ENCODE measurements at places on chromosomes 2 and 18.

DNA sequence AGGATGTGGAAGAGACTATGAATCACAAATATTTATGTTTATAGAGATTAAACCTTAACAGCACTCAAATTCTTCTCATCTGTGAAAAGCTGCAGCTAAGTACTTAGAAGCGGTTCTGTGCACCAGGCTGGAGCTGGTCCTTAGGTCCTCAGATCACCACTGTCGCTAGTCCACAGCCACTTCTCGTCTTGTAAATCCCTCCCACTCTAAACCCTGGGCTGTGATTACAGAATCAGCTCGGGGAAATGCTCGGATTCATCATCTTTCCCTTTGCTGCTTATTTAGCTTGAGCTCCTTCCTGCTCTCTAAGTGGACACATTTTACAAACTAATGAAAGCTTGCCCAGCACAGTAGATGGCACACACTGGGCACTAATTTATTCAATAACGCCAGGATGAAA is 61.7 kb downstream of the RNF152 start:
- DNase-seq, result no peak

GRCh38 chr18:42404151-42404550 is 449.1 kb downstream of the PIK3C3 start:
- no peak for DNase-seq

GRCh38 chr2:65940856-65941255 is 494.1 kb upstream of the MEIS1 start:
- no peak for DNase-seq

DNA sequence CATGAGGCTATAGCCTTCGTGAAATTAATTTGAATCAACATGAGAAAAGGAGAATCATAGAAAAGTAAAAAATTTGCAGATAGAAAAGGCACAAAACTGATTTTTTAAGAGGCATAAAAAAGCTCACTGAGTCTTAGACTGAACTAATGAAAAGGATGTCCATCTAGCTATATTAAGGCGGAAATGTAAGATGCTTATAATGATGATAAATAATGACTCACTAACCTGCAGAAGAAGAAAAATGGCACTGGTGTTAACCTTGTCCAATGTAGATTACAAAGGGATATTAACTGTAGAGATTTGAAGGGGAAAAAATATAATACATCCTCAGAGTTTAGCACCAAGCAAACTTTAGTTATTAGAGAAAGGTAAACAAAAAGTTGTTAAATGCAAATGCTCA is 1098.0 kb upstream of the DDX18 start:
- no peak for DNase-seq

DNA sequence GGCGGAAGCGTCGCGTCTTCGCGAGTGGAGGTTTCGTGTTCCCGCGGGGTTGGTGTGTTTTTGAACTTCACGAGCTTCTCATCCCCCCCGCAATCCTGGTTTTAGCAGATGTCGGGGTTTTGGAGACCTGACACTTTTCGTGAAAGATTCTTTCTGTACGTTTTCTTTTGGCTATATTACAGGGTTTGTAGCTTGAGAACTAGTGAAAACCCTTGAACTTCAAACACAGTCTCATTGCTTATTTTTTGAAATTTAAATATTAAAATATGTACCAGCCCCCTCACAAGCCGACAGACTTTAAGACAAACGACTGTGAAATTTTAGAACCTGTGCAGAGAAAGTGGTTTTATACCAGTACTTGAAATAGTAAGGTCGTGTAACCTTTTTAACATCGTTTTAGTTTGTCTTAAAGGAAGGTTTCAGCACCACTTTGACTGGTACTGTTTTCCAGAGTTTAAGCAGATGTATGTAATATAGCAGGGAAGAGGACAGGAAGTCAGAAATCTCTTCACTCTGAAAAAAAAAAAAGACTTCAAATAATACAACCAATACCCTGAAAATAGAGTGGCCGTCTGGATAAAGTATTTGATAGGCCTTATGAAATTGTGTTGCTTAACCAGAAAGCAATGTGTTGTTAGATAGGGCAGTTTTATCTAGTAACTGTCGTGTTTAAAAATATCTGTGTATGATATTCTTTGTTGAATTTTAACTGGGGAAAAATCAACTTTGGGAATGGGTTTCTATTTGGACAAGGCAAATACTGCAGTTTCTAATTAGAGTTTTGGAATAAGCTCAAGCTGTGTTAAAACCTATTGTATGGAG is 1.4 kb downstream of the SPATS2L start:
- DNase-seq, result no peak

DNA sequence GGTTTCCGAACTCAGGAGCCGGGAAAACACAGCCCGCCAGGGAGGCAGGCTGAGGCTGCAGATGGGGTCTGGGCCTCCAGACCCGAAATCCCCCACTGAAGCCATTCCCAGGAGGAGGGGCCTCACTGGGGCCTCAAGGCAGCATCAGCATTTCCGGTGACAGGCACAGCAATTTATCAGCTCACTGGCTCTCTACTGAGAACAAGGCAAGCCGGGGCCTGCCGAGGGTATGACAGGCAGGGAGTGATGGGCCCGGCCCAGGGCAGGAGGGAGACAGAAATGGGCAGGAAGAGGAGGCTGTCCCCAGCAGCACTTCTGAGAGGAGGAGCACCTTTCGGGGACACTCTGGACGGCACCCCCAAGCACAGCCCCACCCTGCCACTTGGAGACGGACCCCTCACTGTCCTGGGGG is 12.5 kb downstream of the SDC1 start:
- no peak for DNase-seq

DNA sequence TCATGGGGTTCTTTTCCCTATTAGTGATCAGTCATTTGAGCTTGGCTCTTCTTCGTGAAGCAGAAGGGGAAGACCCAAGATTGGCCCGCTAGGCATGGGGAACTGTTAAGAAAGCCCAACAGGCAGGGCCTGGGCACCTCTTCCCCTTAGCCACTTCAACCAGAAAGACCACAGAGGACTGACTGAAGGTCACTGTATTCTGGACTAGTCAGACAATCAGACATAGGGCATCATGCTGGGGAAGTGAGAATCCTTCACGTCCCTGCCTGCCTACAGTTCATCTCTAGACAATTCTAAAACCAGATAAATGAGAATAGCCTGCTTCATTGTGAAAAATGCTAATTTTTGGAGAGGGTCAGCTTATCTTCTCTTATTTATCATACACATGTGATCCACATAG is 28.1 kb downstream of the FAP start:
- no peak for DNase-seq

DNA sequence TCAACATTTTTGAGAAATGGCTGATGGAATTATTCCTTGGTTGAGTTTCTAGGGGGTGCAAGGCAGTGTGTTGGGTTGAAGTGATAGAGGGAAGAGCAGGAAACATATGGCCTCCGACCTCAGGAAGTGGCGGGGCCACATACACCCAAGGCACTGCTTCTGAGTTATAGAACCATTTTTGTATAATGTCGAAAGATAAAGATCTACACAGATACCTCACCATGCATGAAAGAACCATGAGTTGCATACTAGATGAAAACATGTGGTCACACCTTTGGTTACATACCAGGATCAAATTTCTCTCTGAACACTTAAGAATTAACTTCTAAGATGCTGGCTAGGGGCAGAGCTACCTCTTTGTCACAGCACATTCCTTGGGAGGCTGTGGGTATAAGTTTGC is 23.2 kb downstream of the LAMA3 start:
- no peak for DNase-seq

GRCh38 chr18:48238636-48239035 is 170.5 kb downstream of the ZBTB7C start:
- no peak for DNase-seq

DNA sequence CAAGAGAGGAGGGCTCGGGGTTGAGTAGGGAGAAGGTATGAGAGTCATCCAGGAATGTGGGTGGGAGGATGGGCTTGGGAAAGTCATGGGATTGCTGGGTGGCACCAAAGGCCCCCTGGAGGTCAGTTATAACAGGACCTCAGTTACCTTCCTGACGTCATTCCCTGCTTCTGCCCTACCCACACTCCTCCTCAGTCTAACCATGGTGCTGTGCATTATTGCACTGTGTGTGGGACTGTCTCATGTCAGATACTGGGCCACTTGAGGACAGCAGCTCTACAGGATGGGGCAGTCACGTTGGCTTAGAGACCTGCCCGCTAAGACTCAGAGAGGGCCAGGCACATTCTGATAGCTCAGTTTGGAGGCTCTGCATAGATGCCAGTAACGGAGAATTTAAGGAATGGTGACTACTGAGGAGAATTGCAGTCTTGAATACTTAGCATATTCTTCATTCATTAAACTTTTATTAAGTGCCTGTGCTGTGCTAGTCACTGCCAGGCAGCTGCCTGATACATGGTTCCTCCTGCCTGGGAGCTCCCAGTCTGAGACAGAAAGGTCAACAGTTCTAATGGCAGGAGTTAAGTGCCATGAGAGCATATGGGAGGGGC is 90.5 kb downstream of the LAMA3 start:
- DNase-seq, result no peak

GRCh38 chr2:156042895-156043294 is 289.6 kb downstream of the NR4A2 start:
- DNase-seq, result no peak

DNA sequence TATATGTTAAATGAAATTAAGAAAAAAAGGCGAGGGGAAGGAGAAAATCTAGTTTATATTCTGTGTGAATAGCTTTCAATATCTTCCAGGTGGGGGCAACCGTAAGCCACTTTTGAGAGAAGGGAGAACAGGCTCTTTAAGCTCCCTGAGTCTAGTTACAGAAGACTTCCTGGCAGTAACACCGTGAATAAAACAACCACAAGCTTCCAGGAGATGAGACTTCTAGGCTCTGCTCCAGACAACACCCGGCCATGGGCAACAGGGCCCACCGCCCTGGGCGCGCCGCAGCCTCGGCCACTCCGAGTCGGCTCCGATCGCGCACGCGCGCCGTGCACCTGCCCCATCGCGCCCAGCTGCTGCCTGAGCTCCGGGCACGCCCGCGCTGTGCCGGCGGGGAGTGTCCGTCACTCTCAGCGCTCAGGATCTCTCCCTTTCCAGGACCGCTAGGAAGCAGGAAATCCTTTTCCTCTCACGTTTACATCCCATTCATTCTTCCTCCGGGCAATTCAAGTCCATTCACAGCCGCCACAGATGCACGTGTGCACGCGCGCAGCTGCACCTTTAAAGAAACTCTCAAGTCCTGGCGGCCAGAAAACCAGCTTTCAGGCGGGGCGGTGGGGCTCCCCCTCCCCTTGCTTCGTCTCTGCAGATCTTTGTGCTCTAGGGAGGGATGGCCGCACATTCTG is 19.4 kb upstream of the PAX3 start:
- no peak for DNase-seq

All from activated naive CD4-positive, alpha-beta T cell treated with anti-CD3 and anti-CD28 coated beads, Interleukin-2, amount 50 U/mL, for 16 hours (primary cell).